ENCODE measurements at places on chromosomes 4 and X. TPM values are rescaled to one million over a fixed set of nuclear protein-coding genes. Genes with fewer than 3 reads are reported as not detected.

- DNase-seq = no peak
Observed at GRCh38 chr4:98641906-98642668, 16.3 kb downstream of the TSPAN5 start.

Gene TENM3
- not detected for total RNA-seq

DNA sequence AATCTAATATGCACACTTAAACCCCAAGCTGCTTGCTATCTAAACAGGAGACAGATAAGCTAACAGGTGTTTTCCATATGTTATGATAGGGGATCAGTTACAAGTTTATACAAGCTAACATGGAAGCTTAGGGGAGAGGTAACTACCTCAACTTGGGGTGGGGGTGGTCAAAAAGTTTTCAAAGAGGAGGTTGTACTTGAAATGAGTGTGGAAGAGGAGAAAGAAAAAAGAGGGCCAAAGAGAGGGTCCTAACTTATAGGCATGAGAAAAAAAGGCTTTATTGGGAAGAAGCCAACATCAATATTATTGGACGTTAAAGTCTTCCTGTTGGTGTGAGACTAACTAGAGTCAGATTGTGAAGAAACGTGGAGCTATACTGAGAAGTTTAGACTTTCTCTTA lies 205.9 kb downstream of the NDST4 start:
- no peak for DNase-seq

Gene GCNA
- total RNA-seq = 0.66 TPM

- DNase-seq = no peak
Observed at GRCh38 chrX:72130762-72131250, 909 bp downstream of the RTL5 start.

Gene FOXR2
- total RNA-seq = not detected

DNA sequence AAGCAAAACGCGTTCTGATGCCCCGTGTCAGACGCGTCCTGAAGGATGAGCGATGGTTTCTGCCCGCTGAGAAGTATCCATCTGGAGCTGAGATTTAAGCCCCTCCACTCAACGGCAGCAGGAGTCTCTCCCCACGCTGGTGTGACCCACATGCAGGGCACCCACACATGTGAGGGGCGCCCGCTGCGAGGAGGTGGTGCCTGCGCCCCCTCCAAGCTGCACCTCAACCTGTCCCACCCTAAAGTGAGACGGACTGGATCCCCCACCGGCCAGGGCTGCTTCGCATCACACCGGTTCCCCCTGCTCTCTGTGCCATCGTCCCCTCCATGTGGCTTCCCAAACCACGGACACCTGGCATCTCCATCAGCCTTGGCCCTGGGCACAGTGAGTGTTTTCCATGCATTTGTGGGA lies 4.5 kb upstream of the PDE6B start:
- no peak for DNase-seq

- no peak for DNase-seq
Observed at GRCh38 chrX:45830343-45830742, 629.7 kb upstream of the DIPK2B start.

DNA sequence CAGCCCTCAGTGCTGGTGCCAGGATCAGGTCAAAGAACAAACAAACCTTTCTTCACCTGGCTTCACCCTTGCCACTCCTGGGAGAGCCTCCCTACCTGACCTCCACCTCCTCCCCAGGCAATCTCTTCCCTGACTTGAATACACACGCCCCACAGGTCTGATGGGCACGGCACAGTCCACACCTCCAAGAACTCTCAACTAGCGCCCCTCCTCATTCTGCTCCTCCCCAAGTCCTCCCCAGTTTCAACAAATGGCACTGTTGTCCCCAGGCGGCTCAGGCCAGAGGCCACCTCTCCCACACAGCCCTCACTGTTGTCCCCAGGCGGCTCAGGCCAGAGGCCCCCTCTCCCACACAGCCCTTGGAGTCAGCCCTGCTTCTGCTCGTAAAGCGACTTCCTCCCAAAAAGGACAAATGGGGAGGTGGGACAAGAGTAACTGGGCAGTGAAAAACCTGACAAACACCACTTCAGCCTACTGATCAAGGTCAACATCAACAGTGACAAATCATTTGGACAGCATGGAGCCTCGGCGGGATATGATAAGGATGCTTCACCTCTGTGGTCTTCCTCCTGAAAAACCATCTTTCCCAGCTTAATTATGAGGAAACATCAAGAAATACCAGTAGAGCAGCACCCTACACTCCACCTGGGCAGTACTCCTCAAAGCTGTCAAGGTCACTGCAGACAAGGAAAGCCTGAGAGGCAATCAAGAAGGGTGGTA lies 2.9 kb downstream of the LETM1 start:
- DNase-seq = no peak

Gene ALAS2
- total RNA-seq = not detected

GRCh38 chr4:127403471-127404084 lies 229.2 kb upstream of the INTU start:
- no peak for DNase-seq
